ENCODE measurements at places on chromosomes 2 and 18. TPM values are rescaled to one million over a fixed set of nuclear protein-coding genes. Genes with fewer than 3 reads are reported as not detected.
A peak's percentile ranks its signal among the peaks of the same experiment; 100 is the strongest.

DNA sequence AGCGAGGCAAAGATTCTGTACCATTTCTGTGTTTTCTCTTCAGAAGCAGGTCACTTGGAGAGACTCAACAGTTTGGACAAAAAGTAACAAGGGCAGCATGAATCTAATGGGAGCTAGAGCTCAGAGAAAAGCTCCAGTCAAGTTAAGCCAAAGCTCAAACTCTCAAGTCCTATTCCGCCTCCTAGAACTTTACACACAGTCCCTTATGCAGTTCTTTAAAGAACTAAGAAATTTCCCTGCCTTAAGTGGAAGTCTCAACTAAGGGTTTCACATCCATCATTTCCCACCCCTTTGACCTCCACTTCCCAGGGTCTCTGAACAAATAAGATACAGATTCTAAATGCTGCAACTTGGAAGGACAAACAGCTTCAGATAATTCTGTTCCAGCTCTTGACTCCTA, 121.3 kb upstream of the RNU4ATAC start:
- DNase-seq, result no peak

DNA sequence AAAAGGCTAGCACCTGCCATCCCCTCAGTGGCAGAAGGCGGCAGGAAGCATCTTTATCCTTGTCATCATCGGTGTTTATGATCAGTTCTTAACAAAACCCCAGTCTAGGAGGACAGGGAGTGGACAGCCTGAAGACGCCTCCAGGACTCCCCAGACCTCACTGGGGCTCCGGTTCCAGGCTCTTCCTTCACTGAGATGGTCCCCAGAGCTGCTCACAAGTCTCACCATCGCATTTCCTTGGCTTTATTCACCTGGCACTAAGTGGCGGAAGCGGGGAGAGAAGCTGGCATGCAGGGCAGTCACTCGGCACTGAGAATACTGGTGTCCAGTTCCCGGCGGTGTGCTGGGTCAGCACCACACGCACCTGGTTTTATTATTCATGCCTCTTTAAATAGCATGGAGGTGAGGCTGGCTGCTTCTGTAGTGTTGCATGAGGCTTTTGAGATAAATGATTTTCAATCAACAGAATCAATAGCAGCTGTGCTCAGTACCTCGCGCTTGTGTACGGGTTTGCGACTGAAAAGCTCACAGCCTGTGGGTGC, 68.7 kb downstream of the CABLES1 start:
- DNase-seq, result no peak

DNA sequence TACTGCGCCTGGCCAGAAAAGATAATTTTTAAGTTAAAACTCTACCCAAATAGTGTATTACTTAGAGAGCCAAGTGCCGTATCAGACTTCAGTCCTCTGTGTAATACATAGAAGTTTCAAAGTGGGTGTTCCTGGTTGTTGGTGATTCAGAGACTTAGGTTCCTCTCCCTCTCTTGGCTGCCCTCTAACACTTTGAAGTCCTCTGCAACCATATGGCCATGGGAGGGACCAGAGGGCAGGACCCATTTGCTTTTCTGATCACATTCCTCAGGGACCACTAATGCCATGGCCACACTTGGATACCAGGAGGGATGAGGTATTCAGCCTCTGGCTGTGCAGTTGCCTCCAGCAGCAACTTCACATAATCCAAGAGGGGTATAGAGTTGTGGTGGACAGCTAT, 131.5 kb downstream of the CAPN13 start:
- DNase-seq, result no peak

DNA sequence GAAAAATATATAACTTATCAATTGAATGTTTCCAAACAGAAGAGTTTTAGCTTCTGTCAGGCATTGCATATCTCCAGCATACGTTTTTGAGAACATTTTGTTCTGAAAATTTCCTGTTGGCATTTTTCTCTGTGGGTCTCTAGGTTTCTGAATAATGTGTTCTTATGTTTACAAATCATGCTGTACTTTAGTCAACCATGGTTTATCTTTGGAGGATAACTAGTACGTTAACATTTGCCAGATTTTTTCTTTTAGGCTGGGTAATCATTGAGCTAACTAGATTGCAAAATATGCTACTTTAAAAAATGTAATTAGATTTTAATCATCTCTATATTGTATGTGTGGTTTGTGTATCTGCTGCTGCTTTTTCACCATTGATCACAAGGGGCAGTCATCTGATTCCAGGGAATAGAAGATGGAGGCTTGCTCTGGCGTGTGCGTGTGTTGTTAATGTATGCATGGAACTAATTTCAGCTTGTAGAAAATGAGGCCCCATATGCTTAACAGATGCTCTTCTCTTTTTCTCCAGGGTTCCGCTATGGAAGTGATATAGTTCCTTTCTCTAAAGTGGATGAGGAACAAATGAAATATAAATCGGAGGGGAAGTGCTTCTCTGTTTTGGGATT, 21.3 kb downstream of the XRCC5 start:
- peak; percentile 63 for DNase-seq

CAPN14 gene
- under 0.01 TPM for total RNA-seq

DNA sequence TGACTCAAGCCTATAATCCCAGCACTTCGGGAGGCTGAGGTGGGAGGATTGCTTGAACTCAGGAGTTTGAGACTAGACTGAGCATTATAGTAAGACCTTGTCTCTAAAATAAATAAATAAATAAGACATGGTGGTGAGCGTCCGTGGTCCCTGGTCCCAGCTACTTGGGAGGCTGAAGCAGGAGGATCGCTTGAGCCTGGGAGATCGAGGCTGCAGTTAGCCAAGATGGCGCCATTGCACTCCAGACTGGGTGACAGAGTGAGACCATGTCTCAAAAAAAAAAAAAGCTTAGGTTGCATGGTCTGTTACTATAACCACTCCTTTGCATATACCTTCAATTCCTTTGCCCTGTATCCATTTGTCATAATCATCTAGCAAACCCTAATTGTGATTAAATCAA, 3.7 kb downstream of the CYP20A1 start:
- no peak for DNase-seq

GRCh38 chr18:47331026-47331425, 79.6 kb upstream of the SKOR2 start:
- no peak for DNase-seq

HOXD13 gene
- not detected for total RNA-seq

DES gene
- total RNA-seq, result 35.8 TPM

DYNAP gene
- not detected for total RNA-seq

GRCh38 chr18:25075783-25076182, 276.2 kb downstream of the ZNF521 start:
- no peak for DNase-seq

GRCh38 chr2:217851191-217852020, 151.4 kb downstream of the TNS1 start:
- peak; percentile 63 for DNase-seq

DNA sequence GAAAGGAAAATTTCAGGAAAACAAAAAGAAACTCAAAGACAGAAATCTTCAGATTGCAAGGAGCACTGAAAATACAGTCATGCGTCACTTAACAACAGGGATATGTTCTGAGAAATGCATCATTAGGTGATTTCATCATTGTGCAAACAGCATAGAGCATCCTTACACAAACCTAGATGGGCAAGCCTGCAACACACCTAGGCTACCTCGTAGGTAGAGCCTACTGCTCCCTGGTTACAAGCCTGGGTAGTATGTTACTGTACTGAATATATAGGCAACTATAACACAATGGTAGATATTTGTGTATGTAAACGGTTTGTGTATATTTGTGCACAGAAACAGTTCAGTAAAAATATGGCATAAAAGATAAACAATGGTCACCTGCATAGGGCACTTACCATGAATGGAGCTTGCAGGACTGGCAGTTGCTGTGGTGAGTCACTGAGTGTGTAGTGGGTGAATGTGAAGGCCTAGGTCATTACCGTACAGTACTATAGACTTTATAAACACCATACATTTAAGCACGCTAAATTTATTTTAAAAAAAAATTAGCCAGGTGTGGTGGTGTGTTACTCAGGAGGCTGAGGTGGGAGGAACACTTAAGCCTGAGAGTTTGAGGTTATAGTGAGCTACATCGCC, 33.4 kb downstream of the SFXN5 start:
- DNase-seq, result no peak

GRCh38 chr2:157777427-157777826, 98.7 kb downstream of the ACVR1 start:
- peak; percentile 70 for DNase-seq

DNA sequence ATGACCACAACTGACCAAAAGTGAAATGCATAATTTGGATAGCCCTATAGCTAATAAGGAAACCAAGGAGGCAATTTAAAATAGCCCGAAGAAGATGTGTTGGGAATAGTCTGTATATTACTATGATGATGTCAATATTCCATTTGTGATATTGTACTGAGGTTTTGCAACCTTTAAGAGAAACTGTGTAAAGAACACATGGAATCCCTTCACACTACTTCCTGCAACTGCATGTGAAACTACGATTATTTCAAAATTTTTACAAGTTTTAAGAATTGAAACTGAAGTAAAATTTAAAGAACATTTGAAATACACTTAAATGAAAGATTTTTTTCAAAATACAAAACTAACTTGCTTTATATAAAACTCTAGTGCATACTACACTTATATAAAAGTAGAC, 504.3 kb upstream of the ID2 start:
- DNase-seq, result no peak

GRCh38 chr2:30234180-30234971, 3.0 kb downstream of the LBH start:
- peak; percentile 77 for DNase-seq

DNA sequence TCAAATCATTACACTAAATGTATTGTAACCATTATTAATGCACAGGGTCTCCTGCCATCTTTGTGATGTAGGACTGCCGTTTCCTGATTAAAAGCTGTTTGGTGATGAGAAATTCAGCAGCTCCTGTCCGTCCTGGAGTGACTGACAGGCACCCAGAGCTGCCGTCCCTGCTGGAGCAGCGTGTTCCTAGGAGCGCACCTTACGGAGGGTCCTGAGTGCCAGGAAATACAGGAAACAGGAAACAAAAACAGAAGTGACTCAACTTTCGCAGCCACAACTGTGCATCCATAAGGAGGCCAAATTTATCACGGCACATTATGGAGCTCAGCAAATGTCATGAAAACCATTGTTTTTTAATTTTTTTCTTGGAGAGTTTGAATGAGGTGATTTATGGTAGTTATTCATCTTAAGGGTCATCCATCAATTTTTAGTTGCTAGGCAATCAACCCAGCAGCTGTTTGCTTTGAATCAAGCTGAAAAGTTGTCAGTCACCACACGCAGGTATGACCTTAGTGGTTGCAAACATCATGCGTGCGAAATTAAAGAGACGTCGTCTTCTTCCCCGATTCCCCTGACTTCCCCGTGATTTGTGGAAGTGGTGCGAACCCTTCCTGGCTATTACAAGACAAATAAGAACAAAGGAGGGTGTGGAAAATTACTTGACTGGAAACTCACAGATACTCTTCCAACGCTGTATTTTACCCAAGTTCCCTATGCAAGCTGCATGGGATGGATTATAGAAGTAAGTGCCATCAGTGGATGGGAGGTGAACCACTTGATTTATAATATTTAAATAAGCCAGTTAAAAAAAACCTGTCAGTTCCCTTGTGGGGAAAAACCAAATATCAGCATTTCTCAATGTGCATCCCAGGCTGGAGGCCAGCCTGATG, 19.8 kb downstream of the TSHZ1 start:
- DNase-seq, result no peak

- no peak for DNase-seq
Measured at GRCh38 chr2:232581725-232582124, 31.2 kb downstream of the EIF4E2 start.

AKAIN1 gene
- total RNA-seq, result not detected

DNA sequence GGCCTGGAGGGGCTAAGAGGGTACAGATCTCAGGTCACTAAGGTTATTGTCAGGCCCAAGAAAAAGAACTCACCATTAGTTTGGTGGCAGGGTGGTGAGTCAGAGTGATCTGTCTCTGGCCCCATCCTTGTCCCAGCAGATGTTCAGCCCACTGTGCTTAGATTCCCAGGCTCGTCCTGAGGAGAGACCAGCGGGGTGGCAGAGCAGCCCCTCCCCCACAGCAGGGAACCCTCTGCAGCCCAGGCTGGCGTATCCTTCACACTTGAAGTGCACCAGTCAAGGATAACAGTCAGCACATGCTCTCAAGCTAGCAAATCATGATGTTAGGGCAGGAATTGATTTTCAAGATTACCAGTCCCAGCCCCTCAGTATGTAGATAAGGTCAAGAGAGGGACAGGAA, 43.1 kb downstream of the TMEM185B start:
- no peak for DNase-seq

GRCh38 chr2:203714112-203714511, 7.7 kb downstream of the CD28 start:
- no peak for DNase-seq

RAB6C gene
- under 0.01 TPM for total RNA-seq

DNA sequence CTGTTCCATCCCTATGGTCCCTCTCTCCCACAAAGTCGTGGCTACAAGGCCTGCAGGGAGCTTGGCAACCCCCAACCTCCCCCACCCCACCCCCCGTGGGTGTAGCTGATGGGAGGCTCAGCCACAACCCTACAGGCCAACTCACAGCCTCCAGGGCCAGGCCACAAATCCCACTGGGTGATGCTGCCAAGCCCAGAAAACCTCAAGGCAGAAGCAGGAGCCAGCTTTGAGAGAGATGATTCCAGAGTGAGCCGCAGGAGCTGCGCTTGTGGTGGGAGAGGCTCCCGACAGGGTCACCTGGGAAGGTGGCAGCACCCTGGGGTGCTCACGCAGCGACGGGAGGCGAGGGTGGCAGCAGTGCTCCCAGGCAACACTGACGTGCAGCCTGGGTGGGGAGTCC, 44.8 kb downstream of the ADCY3 start:
- DNase-seq, result no peak

RAD51AP2 gene
- total RNA-seq, result under 0.01 TPM

DNA sequence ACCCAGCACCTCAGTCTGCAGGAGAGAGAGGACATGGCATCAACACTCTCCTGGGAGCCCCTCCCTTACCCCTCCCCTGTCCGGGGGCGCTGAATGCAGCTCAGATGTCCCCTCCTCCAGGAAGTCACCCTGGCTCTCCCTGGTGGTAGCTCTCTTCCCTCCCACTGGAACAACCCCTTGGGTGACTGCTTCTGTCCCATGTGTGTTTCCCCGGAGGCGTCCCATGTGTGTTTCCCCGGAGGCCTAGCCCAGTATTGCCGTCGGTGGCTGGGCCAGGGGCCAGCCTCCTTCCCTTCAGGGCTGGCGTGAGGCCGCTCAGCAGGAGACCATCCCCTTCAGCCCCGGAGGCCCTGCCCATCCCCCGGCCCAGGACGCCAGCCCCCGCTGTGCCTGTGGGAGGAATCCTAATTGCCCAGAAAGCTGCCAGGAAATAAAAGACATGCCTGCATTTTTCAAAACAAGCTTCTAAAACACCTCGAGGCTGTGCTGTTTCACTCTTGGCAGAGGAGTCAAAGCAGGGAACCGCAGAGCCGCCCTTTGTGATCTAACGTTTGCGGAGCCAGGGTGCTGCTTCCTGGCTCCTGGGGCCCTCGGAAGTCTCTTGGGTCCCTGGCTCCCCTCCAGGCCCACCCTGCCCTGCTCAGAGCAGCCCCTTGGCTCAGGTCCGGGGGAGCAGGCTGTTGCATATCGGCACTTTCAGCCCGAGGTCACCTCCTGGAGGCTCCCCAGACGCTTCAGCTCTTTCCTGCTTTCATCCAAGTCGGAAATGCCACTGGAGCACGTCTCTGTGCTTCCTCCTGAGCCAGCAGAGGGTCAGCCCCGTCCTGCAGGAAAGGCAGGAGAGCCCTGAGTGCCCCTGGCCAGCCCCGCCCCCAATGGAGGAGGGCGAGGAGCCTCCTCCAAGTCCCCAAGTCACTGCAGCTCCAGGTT, 11.4 kb downstream of the SNED1 start:
- DNase-seq, result peak; percentile 80

GRCh38 chr2:196747400-196747799, 52.1 kb downstream of the GTF3C3 start:
- no peak for DNase-seq

- DNase-seq, result no peak
Measured at GRCh38 chr18:79884294-79884962, 67.0 kb downstream of the SLC66A2 start.
